GM12892 (cell line): ENCODE measurements at places on chromosomes 3 and 15.

GRCh38 chr3:14203521-14204079, 25.0 kb downstream of the LSM3 start:
- DNase-seq, result peak; percentile 42

- peak; percentile 47 for DNase-seq
Observed at GRCh38 chr15:78979456-78980320, 34.8 kb upstream of the CTSH start.

DNA sequence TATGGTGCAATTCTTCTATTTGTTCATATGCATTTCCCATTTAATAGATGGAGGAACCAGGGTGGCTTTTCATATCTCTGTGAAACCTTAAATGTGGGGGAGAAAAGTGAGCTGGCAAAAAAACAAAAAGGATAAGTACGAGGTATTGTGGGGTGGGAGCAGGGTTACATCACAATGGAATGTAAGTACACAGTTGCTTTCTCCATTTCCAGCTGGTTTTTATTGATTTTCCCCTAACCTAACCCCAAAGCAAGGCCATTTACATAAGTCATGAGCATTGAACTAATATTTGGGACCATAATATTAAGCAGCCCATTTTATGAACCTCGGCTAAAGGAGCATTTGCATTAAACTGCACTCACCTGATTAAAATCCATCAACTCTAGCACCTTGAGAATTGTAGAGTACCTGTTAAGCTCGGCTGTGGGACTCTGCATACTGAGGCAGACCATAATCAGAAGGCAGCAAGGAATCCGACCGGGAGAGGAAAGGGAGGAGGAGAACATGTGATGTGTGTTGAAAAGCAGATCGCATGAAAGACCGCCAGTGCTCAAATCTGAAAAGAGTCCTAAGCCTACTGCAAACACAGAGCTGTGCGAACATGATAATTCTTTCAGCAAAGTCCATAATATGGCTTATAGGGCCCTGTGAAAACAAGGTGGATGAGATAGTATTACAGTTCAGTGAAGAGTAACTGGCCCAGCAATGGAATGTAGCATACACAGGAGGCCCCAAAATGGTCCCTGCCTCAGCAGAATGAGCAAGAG, 513.4 kb downstream of the FHIT start:
- DNase-seq, result no peak

- no peak for DNase-seq
Observed at GRCh38 chr3:5186089-5186857, 1.2 kb upstream of the EDEM1 start.

- no peak for DNase-seq
Observed at GRCh38 chr15:93948726-93949125, 282.6 kb upstream of the MCTP2 start.

DNA sequence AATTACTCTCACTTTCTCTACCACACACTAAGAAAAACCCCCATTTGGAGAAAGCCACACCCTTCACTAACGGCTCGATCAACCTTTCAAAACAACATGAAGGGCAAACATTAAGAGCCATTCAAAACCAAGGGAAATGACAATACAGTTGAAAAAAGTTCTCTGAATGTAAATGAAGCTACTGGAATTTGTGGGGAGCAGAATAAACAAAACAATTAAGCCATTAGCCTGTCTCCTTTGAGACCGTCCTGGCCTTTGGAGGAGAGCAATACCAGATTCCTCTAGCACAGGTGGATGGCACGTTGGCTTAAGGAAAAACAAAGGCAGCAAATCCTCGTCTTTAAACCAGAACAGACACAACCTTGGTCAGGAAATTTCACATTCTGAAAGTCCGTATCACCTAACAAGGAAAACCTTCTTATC, 18.7 kb downstream of the MYO1E start:
- no peak for DNase-seq

DNA sequence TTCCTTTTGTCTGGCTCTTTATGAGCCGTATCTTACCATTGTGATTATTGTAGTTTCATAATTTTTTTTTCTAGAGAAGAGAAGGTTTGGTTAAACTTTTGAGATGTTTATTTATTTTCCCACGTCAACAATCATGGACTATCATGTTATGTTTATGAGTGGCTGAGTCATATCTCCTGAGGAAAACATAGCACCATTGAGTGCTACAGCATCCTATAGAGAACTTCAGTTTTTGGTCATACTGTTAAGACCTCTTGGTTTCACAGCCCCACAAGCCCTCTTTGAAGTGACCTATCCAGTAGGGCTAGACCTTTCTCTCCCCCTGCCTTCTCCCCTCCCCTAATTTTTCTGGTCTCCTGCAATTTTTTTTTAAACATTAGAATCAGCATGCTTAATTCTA, 20.8 kb downstream of the PIK3CA start:
- no peak for DNase-seq

- no peak for DNase-seq
Observed at GRCh38 chr3:82581350-82581749, 819.9 kb upstream of the GBE1 start.

DNA sequence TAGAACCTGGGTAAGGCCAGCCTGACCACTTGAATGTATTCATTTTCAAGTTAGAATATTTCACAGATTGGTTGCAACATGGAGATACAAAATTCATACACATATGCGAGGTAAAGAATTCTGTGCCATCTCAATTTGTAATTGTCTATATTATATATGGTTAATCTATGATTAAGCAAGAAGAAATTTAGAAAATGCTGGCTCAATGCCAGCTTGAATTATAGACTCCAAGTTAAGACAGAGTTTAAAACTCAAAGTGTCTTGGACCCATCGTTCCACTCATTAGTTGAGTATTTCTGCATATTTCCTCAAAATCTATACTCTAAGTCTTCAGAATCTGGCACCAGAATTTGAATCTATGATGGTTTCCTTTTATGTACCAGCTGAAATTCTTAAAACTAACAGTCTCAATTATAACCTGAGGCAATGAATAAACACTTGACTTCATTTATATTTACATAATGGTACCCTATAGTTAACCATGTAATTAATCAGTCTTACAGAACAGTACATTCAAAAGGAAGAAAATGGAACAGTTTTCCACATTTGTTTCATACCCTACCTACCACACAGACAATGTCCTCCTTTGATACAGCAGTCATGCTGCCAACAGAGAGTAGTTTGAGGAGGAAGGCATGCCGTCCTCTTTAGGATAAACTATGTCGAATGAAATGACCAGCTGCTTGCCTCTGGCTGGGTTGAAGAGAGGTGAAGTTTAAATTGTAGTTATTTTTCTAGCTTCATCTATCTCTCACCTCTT, 95.7 kb downstream of the CD47 start:
- no peak for DNase-seq

DNA sequence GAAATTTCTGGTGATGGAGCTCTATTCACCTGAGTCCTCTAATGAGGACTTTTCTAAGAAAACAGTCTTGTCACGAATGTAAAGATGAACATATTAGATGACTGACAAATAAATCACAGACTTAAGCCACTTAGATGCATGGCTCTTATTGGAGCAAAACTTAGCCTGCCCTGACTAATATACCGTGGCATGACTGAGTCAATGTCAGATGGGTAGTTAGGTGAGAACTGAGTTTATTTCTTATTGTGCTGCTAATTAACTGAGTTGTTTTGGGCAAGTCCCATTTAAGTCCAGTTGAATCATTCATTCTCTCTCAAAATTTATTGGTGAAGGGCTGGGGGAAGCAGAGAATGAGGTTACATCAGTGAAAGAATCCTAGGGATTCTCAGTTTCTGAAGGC, 459.8 kb downstream of the MCTP2 start:
- DNase-seq, result no peak

DNA sequence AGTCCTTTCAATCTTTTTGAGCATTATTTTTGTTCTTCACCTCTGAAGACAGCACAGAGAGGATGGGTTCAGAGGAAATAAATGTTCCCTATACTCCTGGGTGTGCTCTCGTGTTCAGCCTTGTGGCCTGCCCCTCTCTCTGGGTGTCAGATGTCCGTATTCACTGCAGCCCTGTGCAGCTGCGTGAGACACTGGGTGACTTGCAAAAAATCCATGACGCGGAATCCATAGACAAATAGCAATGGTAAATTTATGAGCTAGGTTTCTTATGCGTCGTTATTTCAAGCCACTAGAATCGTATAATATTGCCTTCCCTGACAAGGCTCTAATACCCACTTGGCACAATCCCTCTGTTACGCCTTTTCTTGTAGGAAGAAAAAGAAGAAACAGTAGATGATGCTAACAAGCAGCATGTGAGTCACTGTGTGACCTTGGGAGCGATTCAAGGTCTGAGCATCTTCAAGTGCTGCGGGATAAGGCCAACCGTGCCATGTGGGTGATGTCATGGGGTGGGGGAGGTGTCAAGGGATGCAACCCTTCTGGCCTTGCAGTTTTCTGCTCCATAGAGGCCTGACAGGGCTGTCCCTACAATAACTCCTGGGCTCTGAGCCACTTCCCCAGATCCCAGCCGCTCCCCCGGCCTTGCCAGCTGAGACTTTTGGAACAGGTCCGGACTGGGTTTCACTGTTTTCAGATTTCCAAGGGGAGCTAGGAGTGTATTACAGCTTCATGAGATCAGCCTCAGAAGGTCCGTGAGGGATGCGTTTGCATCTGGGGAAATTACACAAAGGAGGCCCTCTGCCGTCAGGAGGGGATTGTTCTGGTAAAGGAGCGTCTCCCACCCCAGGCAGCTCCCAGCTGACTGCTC, 47.6 kb upstream of the POMGNT2 start:
- no peak for DNase-seq

GRCh38 chr3:42012935-42013690, 51.2 kb upstream of the ULK4 start:
- peak; percentile 73 for DNase-seq

GRCh38 chr15:65551183-65551582, 20.9 kb downstream of the HACD3 start:
- no peak for DNase-seq

GRCh38 chr3:133578548-133579191, 5.2 kb downstream of the CDV3 start:
- no peak for DNase-seq

GRCh38 chr3:144756704-144757440, 785.2 kb downstream of the DIPK2A start:
- DNase-seq, result no peak

- DNase-seq, result no peak
Observed at GRCh38 chr3:78878011-78878410, 889.8 kb downstream of the ROBO1 start.

DNA sequence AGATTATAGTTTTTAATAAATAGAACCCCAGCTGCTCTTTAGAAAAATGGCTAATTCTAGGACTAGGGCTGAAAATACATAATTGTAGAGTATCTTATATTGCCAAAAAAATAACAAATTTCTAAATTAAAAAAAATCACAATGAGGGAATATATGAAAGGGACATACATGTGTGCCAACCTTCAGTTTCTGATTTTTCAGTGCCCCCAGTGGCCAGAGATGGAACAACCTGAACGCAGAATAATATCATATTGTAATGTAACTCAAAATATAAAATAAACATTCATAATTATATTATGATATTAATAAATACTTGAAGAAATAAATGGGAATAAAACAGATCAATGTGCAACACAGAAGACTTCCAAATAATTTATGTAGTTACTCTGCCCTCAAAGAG, 460.5 kb downstream of the ZNF385D start:
- no peak for DNase-seq

DNA sequence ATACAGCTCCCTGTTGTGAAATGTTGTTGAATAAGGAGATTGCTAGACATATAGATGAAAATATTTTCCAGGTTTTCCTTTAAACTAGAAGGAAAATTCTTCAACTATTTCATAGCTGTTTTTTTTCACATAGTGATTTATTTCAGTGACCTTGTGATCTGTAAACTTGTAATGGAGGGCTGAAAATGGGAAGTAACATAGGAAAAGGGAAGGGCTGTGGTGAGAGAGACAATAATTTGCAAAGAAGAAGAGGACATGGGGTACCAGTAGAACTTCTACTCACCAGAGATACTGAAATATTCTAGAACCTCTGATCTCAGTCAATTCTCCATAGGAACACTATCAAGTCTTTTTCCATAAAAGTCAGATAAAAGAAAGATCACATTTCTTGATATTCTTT, 60.4 kb downstream of the PLS1 start:
- no peak for DNase-seq

DNA sequence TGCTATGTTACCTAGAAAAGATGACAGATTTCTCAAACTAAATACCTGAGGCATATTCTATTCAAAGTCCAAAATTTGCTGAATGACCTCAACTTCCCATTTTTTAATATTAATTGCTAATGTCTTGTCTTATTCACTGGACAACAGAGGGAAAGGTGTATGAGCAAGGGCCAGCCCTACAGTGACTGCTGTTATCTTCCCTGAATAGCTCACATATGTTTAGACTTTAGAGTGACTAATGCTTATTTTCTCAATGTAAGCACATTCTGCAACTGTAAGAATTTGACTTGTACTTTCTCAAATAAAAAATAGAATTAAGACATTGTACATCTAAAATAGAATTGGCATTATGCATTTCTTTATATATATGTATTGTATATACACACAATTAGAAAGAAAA, 26.5 kb upstream of the AADACL2 start:
- no peak for DNase-seq

- no peak for DNase-seq
Observed at GRCh38 chr15:63953524-63953923, 92.8 kb downstream of the DAPK2 start.

- DNase-seq, result no peak
Observed at GRCh38 chr3:196629228-196629627, 10.3 kb upstream of the NRROS start.

DNA sequence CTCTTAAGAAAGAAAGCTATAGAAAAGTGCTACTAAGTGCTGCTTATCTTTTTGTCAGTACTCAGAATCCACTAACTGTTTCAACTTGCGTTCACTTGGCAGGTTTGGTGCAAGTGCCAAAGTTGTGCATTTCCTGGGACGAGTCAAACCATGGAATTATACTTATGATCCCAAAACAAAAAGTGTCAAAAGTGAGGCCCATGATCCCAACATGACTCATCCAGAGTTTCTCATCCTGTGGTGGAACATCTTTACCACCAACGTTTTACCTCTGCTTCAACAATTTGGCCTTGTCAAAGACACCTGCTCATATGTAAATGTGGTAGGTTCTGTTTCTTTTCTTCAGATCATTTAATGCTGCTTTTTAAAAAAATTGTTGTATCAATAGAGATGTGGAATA, 32.6 kb downstream of the GYG1 start:
- no peak for DNase-seq

DNA sequence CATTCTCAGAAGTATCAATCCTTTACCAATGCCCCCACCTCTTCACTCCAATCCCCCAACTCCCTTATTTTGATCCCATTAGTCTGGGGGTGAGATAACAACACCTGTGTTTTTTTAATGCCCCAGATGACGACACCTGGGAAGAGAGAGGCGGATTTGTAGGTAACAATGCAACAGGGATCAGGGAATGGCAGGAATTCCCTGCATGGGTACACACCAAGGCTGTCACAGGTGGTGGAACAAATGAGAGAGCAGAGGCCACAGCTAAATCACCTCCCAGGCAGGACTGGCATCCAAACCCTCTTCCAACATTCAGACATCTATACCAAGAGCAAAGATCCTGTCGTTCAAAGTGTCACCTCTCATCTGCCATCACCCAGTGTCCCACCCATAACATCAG, 319.2 kb upstream of the TRIM42 start:
- DNase-seq, result no peak

- DNase-seq, result no peak
Observed at GRCh38 chr15:67444100-67444499, 76.8 kb upstream of the C15orf61 start.

- DNase-seq, result no peak
Observed at GRCh38 chr3:25281041-25281731, 146.9 kb upstream of the RARB start.
